Glomerular endothelial cell (primary cell): ENCODE measurements at places on chromosomes 6 and 20.

DNA sequence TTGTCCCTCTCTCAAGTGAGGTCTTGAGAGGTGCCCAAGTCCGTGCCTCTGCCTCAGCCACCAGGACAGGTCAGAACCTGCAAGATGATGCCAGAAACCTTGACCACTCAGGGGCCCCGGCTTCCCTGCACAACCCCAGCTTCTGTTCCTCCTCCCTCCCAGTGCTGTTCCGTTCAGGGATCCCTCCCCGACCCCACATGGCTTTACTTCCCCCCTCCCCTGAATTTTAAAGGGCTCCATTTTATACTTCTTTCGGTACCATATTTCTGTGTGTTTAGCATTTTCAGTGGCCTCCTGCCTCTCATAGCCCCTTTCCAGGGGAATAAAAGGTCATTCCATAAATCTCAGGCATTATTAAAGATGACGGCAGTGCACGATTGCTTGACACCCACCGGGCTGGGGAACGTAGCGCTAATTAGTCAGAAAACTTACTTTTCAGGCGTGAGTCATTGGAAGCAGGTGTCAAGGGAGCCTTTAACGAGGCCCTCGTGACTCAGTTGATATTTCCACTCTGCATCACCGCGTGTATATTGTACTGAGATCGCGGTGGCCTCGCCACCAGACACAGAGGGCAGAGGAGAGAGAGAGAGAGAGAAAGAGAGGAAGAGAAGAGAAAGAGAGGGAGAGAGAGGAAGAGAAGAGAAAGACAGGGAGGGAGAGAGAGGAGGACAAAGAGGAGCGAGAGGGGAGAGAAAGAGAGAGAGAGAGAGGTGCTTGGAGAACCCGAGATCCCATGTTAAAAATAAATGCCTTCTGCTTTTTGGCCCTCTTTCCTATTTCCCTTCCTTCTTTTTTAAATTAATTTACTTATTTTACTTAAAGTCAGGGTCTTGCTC is 21.3 kb downstream of the KCNG1 start:
- no peak for DNase-seq

DNA sequence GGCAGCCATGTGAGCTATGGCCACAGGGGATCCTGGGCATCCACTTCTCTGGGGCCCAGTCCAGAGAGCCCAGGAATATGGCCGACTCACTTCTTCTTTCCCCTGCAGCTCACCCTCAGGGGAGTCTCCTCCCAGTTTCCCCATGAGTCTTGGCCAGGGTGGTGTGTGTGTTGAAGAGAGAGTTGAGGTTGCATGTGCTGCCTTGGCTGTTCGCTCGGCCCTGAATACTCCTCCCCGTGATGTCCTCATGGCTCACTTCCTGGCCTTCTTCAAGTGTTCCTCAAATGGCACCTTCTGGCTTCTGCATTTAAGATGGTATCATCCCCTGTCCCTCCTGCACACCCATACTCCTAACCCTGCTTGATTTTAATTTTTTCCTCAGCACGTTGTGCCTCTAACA is 3.2 kb upstream of the TREML1 start:
- DNase-seq, result no peak

GRCh38 chr20:11431621-11432020 is 486.1 kb upstream of the BTBD3 start:
- no peak for DNase-seq

DNA sequence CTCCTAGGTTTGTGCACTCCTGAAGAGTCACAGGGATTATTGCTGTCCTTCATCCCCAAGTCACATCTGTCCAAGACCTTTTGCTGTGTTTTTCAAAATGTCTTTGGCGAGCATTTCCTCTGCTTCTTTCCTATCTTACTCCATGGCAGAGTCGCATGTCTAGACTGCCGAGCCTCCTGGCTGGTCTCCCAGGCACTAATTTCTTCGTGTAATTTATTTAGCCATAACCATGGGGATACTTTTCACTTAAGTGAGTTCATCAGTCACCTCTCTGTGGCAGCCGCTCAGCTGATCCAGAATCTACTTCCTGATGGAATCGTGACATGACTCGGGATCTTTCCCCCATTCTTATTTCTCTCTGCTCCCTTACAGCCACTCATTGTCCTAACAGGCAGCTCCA is 25.8 kb downstream of the ADGRF5 start:
- DNase-seq, result no peak

DNA sequence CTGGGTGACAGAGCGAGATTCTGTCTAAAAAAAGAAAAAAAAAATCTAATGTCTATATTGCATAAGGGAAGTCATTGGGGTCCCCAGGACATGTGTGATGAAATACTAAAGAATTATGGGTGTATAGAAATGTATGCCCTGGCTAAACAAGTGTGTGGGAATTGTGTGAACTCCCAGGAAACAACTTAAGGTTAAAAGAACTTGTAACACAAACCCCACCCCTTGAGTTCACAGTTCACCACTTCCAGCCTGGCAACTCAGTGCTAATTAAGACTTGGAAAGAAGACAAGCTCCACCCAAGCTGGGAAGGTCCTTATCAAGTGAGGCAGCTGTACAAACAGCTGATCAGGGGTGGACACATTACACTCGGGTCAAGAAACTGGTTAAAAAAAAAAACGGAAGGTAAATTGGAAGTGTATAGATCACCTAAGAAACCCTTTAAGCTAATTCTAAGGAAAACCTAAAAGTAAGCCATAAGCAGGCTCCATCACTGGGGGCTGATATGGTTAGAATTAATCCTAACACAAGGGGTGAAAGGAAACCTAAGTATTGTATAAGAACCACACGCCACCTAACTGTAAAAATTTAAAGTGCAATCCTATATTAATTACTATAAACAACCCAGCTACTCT is 25.2 kb downstream of the HLA-A start:
- no peak for DNase-seq
